ENCODE measurements at places on chromosomes 16 and 17.

- DNase-seq = peak; percentile 59
Observed at GRCh38 chr16:24075931-24076716, 180.0 kb upstream of the CACNG3 start.

DNA sequence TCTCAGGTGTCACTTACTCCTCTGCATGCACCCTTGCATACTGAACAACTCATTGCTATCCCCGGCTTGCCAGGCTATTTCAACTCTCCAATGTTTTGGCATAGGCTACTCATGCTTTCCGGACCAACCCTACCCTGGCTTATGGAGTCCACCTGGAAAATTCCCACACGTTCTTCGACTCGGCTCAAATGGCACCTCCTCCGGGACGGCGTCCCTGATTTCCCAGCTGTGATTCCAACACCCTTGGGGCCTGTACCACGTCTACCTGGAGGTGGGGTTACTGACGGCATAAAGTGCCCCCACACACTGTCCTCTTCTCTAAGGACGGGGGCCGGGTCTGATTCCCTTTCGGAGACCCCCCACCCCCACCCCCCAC lies 498 bp downstream of the SMYD4 start:
- peak; percentile 12 for DNase-seq

DNA sequence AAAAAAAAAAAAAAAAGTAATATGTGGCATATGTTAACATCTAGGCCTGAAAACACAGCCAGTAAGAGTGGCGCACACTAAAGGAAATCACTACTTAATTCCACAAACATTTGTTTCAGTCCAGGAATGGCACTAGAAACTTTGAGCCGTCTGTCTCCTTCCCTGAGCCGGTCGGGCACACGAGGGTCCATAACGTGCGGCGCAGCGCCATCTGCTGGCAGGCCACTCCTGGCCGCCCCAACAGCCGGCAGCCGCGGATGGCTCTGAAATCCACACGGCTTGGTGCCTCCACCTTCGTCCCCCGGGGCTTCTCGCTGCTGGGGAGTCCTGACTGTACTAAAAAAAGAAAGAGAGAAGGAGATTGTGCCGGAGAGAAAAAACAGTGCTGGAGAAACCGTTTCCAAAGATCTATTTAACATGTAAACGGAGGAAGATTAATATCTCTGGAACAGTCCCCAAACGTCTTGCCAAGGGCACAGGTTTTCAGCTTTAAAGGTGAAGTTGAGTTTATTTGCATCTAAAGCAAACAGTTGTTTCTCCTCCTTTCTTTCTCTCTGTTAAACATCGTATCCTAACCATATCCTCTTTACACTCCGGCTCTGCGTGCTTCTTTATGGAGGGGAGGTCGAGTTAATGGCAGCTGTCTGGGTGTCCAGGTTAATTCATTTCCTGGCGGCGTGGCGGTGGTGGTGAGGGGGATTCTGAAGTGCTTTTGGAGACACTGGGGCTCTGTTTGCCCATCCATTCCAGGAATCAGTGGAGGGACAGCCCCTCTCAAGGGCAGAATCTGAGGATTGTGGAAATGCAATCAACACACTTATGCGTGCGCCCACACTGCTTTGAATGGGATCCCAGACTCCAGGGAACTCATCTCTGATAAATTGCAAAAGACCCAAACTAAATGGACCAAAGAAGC lies 611.3 kb upstream of the SALL1 start:
- DNase-seq = peak; percentile 90

- DNase-seq = no peak
Observed at GRCh38 chr16:14264327-14264943, 193.3 kb downstream of the MRTFB start.

DNA sequence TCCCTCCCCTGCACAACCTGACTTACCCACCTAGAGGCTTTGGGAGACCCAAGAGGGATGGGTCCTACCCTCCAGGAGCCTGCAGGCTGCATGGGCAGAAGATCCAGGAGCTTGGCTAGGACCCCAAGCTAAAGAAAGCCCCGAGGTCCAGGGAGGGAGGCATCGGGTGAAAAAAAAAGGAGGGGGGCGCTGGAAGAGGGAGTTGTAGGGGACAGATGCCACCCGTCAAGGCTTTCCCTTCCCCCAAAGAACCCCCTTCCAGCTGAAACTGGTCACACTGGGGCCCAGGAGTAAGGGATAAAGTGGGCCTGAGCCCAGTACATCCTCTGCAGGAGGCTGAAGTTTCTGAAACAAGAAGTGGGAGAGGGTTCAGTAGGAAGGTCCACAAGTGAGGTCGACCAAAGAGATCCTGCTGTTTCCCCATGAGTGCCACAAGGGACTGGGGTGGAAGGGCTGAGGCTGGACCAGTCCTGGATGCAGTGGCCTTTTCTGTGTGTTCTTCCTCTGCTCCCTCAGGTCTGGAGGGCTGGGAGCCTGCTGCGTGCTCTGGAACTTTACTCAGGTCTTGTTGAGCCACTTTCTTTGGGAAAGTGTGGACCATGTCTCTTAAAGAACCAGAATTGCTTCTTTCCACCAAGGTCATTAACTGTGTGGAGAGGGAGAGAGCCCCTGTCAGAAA lies 14.2 kb upstream of the CBFB start:
- no peak for DNase-seq

GRCh38 chr17:17661834-17662385 lies 19.3 kb upstream of the RAI1 start:
- no peak for DNase-seq

Measured in HAP-1 (cell line).